ENCODE measurements at places on chromosomes 1 and 21. TPM values are rescaled to one million over a fixed set of nuclear protein-coding genes. Genes with fewer than 3 reads are reported as not detected.

The CASQ2 gene
- not detected for total RNA-seq

The CELA2A gene
- not detected for total RNA-seq

The LAPTM5 gene
- total RNA-seq: 586 TPM

The OLIG1 gene
- not detected for total RNA-seq

The TRAF3IP3 gene
- 502 TPM for total RNA-seq

The DNTTIP2 gene
- 60.9 TPM for total RNA-seq

The PPFIA4 gene
- total RNA-seq: 2.0 TPM

The LRRC40 gene
- 10.4 TPM for total RNA-seq

The SYT11 gene
- 9.0 TPM for total RNA-seq

The TGFB2 gene
- total RNA-seq: not detected

The FTCD gene
- 2.8 TPM for total RNA-seq

The SYCP1 gene
- not detected for total RNA-seq

The ZRANB2 gene
- total RNA-seq: 93.0 TPM

Measured in T-cell (primary cell).